ENCODE measurements at places on chromosomes 2 and 18.

GRCh38 chr18:51561821-51562220 is 364.3 kb upstream of the MEX3C start:
- DNase-seq = no peak

DNA sequence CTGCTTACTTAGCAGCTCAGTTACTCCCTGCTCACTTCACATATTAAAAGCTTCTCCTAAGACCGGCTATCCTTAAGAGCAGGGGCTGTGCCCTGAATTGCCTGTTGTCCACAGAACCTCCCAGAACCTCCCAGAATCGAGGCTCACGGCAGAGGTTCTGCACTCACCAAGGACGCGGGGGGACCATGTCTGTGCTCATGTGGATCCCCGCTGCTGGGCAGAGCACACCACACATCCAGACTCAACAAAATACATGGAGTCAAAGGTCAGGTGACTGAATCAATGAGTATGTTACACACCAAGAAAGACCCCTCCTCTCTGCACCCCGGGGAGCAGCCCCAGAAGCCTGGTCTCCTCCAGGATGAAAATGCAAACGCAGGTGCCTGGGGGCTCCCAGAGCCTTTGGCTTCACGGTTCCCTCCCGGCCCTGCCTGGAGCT is 149.0 kb downstream of the MBP start:
- no peak for DNase-seq

GRCh38 chr2:184598316-184599053 is at the start of gene ZNF804A:
ZNF804A (plus strand) TSS chr2:184598529; CDS start chr2:184598960, 431 bp downstream.
- DNase-seq = no peak

DNA sequence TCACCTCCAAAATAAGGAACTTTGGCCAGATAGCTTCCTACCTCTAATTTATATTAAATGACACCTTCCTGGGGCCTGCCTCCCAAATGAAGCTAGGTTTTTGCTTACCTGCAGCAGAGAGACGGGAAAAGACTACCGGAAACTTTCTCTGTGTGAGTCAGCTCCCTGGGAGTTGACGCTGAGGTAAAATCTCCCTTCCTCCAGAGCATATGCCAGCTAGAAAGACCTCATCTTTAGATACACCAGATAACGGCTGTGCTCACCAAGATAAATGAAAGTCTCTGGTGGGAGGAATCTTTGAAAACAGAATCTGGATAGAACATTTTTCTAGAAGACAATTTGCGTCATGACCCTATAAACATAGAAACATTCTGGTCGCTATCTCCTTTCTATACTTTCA is 99.7 kb upstream of the RFX8 start:
- no peak for DNase-seq

GRCh38 chr2:12402440-12403139 is 314.1 kb upstream of the TRIB2 start:
- no peak for DNase-seq

Measured in activated naive CD4-positive, alpha-beta T cell (primary cell).